ENCODE measurements at places on chromosomes 4 and X.

DNA sequence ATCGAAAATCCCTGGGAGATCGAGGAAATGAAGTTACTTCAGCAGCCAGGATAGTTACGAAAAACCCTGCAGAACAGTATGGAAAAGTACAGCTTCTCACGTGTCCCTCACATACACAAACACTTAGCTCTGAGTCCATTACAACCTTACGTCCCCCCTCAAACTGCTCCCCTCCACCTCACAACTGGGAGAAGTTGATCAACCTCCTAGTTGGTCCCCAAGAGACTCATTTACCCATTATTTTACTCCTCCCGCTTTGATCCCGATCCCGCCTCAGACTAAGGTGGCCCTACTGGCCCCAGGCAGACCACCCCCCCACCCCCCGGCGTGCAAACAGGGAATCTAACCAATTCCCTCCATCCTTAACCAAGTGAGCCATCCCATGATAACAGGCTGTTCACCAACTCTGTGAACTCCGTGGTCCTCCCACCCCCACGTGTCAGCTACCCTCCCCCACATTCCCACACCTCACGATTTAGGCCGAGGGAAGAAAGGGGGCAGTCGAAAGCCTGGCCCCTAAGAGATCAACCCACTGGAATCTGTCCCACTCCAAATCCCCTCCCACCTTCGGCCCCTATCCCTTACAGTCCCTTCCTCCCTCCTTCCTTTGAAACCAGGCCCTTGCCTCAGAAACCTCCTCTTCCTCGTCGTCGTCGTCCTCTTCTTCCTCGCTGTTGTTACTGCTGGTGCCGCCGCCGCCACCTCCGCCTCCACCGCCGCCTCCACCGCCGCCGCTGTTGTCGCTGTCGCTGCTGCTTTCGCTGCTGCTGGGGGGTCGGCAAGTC, 755 bp downstream of the ANKRD17 start:
- no peak for DNase-seq

GRCh38 chr4:69224891-69225290, 10.3 kb upstream of the UGT2B11 start:
- DNase-seq, result no peak

DNA sequence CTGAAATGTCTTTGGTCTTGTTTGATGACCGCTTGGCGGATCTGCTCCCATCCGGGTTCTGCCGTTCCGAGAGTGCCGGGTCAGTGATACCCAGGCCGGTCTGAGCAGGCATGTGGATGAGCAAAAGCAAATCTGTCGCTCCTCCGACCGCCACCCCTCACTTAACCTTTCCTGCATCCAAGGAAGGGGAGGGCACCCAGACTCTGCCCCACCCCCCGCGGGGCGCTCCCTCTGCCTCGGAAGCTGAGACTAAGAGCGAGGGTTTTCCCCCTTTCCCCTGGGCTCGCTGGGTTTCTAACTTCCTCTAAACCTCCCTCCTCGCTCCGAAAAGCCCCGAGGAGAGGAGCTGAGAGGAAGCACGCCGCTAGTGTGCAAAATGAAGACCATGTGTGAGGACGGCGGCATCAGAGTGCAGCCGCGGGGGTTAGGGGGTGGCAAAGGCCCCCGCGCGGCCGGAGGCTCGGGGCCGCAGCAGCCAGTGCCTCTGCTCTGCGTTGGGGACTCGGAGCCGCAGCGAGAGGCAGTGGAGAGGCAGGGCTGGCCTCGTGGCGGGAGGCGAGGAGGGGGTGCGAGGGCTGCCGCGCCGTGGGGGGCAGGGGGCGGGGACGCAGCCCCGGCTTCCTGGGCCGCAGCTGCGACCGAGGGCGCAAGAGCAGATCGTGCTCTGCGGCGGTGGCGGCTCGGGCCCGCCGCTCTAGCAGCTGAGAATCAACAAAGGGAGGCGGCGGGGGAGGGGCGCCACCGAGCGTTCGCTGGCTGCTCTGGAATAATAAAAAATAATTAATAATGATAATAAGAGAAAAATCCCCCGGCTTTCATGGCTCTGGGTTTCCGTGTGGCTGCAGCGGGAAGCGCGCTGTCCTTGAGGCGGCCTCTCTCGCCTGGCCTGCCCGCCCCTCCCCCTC, 55.8 kb upstream of the BCOR start:
- no peak for DNase-seq

GRCh38 chrX:96126182-96126581, 558.5 kb upstream of the DIAPH2 start:
- DNase-seq, result no peak

- no peak for DNase-seq
Observed at GRCh38 chrX:119398587-119398973, 556 bp upstream of the SLC25A43 start.

Measured in stimulated activated CD4-positive, alpha-beta T cell treated with anti-CD3 and anti-CD28 coated beads, TNF-alpha, amount 100 ng/mL, for 24 hours (primary cell).